HS-5 (cell line): ENCODE measurements at places on chromosomes 4 and X.

DNA sequence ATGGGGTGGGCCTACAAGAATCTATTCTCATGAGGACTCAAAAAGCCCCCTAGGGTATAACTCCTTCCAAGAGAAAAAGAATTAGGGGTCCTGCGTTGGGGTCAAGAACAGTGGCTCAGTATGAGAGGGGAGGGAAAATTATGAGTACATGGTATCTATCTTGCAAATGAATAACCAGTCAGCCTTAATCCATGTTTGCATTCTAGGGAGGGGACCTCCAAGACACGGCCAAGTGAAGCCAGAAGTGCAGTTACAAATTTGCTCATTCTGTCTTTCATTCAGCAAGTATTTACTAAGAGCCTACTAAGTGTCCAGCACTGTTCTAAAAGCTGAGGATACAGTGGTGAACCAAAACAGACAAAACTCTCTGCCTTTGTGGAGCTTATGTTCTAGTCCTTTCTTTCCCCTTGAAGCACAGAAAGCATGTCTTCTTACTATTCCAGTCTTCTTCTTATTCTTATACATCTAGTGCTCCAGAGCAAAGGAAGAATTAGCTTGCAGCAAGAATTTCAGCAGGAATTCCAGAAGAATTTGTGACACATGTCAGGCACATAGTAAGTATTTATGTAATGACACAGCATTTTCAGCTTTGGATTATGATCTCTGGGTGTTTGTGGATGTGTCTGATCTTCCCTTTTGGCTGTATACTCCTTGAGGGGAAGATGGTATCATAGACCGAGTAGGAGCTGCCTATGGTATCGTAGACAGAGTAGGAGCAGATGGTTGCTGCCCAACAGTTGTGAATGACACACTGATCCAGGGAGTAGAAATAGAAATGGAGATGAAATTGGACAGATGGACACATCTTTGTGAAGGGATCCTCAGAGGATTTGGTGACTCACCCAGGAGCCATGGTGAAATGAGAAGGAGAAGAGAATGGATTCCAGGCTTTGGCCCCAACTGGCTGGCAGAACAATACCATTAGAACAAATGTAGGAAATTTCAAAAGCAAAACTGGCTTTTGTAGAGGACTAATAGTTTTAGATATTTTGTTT lies 75.9 kb downstream of the COQ2 start:
- DNase-seq = peak; percentile 43

DNA sequence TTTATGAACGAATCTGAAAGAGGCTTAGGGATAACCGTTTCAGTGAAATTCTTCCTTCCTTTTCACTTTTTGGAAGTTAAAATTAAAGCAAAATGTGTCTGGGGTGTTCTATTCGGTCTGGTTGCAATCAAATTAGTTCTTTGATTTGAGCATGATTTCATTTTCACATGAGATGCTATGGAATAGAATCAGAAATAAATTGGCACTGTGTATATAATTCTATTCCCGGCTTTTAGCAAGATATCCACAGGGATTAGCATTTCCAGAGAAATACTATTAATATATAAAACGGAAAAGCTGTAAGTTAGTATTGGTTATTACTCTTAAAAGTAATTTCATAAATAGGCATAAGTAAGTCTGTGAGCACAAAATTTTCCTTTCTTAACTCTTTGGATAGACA lies 1676.8 kb upstream of the PCDH7 start:
- no peak for DNase-seq

DNA sequence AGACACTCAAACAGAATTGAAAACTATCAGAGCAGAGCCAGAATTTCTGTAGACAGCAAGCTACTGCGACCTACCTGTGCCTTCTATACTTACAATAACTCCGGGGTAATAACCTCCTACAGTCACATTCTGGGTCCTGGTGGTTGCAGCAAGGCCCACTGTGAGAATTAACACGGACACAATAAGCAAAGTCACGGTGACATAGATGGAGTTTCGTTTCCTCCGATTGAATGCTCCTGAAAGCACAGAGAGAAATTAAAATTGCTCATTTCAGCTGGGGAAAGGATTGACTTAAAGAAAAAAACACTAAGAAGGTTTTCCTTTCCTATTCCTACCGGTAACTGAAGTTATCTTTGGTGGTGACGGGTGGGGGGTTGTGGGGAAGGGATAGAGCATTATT lies 7.0 kb downstream of the TMEM255A start:
- no peak for DNase-seq

GRCh38 chrX:153885208-153885787 lies 675 bp downstream of the L1CAM start:
- no peak for DNase-seq

DNA sequence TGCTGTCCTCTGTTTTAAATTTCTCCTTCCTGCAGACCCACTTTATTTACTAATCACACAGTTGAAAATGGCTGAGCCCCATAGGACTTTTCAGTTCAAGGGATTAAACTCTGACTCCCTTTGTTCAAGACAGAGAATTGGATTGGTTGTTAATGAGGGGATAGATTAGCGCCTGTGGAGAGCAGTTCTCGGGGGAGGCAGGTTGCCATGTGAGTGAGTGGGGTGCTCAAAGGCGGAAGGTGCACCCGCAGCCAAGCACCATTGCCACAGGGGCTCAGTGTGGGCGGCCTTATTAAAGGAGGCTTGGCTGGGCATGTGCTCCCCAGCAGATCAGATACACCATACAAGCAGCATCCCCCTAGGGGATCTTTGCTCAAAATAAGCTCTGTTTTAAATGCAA lies 7.9 kb upstream of the CBR4 start:
- no peak for DNase-seq

GRCh38 chr4:27775156-27775555 lies 914.5 kb downstream of the STIM2 start:
- no peak for DNase-seq

- no peak for DNase-seq
Measured at GRCh38 chrX:12206413-12206812, 68.1 kb downstream of the FRMPD4 start.

GRCh38 chr4:62387808-62388207 lies 1187.7 kb downstream of the ADGRL3 start:
- no peak for DNase-seq

GRCh38 chr4:123359449-123360315 lies 36.9 kb upstream of the SPRY1 start:
- no peak for DNase-seq

GRCh38 chr4:127445471-127445870 lies 187.3 kb upstream of the INTU start:
- no peak for DNase-seq

GRCh38 chrX:106684207-106684606 lies 42.3 kb upstream of the RNF128 start:
- no peak for DNase-seq

DNA sequence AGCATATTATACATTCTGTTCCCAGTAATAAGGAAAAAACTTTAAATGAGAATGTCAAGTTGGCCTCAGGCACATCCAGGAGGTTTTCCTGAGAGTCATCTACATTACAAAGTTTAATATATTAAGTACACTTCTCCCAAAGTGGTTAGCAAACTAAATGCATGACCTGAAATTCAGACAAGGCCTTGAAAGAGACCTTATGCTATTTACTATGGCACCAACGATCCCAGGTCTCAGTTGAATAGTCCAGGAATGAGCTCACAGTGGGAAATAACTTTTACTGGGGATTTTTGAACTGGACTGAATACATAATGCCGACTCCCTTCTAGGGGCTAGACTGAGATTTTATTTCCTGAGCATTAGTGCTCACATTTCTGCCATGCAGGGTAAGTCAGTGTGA lies 1577.5 kb upstream of the PCDH7 start:
- no peak for DNase-seq

- DNase-seq = no peak
Measured at GRCh38 chrX:119654112-119654531, 38.8 kb downstream of the SEPTIN6 start.

DNA sequence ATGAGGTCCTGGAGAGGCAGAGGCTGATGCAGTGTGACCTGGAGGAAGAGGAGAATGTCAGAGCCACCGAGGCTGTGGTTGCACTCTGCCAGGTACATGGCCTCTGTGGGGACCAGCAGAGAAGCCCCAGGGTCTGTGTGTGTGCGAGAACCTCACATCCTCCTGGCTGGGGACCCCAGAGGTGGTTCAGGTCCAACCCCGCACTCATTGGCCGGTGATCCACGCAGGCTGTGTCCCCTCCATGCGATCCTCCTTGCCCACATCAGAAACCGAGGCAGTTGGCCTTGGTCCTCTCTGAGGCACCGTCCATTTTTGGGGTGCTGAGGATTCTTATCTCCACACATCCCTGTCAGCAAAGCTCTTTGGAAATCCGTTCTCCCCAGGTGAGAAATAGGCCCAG lies 45.3 kb downstream of the EVC start:
- no peak for DNase-seq

DNA sequence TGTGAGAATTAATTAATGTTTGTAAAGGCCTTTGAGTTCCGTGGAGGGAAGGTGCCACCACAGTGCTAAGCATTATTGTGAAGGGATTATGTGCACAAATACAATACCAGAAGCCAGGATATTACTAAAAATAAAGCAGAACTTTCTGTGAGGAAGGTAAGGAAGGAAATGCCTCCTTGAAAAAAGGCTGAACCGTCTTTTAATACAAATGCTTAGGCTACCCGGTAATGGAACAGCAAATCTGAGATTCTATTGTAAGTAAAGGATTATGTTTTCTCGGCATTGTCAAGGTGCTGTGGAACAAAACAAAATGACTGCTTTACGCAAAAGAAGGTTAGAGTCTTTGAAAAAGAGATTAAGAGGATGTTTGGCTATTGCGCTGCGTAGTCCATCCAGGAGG lies 57.9 kb upstream of the SPRY1 start:
- DNase-seq = no peak

DNA sequence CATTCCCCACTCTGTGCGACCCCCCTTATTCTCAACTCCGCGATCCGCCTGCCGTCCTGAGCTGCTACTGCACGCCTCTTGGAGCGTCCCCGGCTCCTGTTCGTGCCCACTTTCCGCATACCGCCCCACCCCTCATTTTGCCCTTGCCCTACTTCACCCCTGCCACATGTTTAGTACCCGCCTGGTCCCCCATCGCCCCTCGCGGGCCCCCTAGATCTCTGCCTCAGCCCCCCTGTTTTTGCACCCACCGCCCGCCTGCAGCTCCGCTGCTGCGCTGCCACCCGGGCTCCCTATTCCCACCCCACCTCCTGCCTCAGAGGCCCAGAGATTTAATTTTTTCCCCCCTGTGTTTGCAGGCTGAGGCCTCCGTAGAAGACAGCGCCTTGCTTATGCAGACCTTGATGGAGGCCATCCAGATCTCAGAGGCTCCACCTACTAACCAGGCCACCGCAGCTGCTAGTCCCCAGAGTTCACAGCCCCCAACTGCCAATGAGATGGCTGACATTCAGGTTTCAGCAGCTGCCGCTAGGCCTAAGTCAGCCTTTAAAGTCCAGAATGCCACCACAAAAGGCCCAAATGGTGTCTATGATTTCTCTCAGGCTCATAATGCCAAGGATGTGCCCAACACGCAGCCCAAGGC lies 1.4 kb downstream of the MAGED1 start:
- DNase-seq = no peak

DNA sequence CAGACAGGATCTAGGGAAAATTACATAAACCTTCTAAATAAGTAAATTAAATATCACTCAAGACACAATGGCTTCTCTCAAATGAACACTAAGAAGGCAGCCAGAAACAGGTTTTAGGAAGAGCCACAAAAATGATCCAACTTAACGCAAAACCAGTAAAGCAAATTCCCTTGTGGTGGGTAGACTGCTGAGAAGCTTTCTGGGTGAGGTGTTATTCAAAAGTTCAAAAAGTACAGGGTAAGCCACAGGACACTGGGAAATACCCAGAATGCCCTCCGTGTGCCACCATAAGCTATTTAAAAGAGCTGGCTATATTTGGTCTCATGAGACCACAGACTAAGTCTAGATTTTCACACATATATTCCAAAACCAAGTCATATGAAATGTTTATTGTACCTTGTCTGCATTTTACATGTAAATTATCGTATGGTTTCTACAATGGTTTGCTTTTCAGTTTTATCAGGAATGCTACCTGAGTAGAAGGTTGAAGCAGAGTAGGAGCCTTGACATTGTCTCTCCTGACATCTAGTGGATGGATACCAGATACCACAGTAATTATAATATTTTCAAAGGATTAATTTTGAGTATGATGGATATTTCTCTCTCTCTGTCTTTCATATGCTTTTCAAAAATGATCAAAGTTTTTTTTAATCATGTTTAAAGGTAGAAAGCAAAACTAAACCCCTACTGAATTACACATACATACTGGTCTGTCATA lies 109.3 kb upstream of the KLHL13 start:
- no peak for DNase-seq

DNA sequence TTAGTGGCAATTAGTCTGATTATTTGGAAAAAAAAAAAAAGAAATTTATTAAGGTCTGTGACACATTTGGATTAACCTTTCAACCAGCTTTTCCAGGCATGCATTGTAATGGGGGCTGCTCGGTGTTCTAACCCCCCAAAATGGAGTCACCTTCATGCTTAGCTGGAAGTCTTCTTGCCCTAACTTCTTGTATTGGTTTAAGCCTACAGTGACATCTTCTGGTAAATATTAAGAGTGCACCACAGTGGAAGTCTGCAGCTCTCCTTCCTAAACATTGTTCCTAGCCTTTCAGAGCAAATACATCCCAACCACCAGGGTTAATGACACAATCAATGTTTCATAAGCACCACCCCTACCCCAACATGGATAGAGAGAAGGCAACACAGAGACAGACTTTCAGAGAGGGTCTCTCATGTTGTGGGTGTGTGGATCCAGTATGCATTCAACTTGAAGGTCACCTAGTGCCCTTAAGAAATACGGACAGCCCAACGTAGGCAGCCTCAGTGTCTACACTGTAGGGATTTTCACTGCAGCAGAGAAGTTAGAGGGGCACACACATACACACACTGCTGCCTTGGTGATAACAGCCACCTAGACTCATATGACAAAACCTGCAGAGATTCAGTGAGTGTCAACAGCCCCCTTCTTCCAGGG lies 142.9 kb upstream of the MBNL3 start:
- DNase-seq = no peak

- DNase-seq = no peak
Measured at GRCh38 chrX:3638280-3638873, 75.1 kb downstream of the PRKX start.

- DNase-seq = no peak
Measured at GRCh38 chr4:41217374-41217773, 3.0 kb upstream of the APBB2 start.

GRCh38 chr4:40473578-40474388 lies 138.7 kb downstream of the CHRNA9 start:
- no peak for DNase-seq

DNA sequence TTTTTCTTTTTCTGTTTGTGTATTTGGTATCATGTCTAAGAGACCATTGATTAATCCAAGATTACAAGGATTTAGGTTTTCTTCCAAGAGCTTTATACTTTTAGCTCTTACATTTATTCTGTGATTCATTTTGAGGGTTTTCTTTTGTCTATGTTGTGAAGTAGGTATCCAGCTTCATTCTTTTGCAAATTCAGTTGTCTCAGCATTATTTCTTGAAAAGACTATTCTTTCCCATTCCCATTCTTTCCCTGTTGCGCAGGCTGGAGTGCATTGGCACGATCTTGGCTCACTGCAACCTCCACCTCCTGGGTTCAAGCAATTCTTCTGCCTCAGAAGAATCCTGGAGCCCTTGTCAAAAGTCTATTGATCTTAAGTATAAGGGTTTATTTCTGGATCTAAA lies 164.9 kb downstream of the NAA11 start:
- no peak for DNase-seq
